ENCODE measurements at places on chromosomes 11 and 22.

DNA sequence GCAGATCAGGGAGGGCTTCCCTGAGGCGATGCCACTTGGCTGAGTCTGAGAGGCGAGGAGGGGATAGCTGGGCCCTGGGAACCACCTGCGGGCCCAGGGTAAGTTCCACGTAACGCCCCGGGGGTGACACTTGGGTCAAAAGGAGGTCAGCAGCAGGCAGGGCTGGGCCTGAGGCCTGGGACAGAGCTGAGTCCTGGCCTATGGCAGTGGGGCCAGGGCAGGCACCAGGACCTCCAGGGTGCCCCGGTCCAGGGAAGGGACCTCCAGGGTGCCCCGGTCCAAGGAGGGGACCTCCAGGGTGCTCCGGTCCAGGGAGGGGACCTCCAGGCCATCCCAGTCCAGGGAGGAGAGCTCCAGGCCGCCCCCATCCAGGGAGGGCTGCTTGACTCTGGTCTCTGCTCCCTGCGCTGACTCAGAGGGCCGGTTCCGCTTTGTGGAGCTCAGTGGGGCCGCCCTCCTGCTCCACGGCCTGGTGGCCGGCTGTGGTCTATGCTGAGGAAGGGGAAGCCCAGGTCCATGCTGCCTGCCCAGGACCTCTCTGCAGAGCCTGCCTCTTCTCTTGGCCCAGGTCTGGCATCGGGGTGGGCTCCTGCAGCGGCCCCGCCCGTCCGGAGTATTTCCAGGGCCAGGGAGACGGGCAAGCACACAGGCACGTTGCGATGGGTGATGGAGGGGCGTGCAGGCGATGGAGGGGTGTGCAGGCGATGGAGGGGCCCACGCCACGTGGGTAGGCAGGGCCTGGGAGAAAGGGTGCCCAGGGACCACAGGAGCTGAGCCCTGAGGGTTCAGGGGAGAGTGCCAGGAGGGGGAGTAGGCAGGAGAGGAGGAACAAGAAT, 19.5 kb upstream of the WNT7B start:
- DNase-seq, result no peak

GRCh38 chr11:72578566-72578965, 95.7 kb downstream of the PDE2A start:
- no peak for DNase-seq

- DNase-seq, result no peak
Observed at GRCh38 chr22:21920341-21921183, 32.1 kb downstream of the PPM1F start.

DNA sequence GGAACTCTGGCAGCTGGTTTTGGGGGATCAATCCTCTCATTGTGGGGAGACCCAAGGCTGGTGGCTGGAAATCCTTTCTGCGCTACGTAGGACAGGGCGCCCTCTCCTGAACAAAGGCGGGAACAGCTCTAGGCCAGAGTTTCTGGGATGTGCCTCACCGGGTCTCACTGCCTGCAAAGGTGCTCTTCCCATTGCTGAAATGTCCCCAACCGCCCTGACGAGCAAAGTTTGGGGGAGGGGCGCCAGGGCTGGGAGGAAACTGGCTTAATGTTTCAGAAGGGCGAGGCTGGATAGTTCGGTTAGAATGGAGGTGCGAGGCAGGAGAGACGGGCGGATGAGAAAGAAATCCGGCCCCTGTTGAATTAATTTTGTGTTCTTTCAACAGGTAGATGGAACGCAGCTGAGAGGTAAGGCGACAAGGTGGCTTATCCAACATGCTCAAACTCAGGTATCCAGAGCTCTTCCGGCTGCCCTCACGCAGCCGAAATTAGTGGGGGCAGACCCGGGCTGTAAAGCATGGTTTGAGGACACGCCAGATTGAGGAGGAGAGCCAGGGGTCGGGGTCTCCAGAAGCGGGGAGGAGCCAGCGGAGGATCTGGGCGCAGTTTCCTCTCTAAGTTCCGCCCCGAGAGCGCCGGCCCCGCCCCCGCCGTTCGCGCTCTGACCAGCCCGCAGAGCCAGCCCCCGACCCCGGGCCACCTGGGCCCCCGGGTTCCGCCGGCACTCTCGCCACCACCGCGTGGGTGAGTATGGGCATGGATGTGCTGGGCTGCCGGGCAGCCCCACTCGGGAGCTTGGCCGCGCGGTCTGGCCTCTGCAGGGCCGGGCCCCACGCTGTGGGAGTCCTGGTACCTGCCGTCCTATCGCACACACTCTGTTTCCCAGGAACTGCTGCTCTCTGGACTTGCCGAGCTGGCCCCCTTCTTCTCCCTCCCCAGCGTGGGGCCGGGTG, at the start of gene PGAP2:
TSS of gene PGAP2 (plus strand) at position 652 of the 952 bp plus-strand sequence. CDS start 2,700 bp downstream, outside the sequence.
- peak; percentile 78 for DNase-seq

DNA sequence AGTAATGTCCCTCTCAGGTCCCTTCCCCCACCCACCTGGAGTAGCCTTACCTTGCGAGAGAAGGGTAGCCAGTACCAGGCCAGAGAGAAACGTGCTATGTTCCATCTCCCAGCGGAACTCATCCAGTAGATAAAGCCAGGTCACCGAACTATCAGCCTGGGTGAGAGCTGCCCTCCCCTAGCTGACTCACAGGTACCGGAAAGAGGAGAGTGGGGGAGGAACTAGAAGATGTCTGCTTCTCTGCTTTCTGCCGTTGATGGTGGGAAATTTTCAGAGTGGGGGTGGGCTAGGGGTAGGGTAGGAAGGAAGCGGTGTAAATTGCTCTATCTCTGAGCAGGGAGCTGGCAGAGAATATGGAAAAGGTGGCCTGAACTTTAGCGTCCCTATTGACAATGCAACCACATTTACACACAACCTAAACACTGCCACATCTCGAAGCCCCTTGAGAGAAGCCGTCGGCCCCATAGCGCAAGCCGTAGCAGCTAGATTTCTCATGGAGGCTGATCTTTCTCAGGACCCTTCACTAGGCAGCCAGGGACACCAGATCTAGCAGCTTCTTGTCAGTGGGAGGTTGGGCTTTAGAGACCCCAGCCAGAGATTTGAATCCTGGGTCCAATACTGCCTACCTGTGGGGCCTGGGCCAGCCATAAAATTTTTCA, at the start of gene CD3D:
TSS of gene CD3D (minus strand) at position 203 of the 659 bp plus-strand sequence. CDS start at position 105, 98 bp downstream.
- DNase-seq, result no peak

- no peak for DNase-seq
Observed at GRCh38 chr11:14323118-14323676, 35.8 kb downstream of the RRAS2 start.

DNA sequence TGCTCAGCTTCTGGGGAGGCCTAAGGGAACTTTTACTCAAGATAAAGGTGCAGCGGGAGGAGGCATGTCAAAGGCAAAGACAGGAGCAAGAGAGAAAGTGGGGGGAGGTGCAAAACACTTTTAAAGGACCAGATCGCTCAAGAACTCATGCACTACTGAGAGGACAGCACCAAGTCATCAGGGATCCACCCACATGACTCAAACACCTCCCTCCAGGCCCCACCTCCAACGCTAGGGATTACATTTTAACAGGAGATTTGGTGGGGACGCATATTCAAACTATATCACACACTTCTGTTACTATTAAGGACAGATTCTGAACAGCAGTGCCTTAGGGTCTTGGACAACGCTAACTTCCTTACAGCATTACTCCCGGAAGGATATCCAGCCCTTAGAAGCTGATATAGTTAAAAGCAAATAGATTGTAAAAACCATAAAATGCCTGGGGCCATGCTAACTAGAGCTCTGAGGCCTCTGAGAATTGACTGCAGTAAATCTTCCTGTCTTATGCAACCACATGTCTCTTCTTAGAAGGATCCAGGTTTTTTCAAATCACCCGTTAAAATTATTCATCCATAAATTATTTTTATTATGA, 16.7 kb upstream of the ZC3H12C start:
- peak; percentile 48 for DNase-seq

GRCh38 chr22:28951530-28951929, 68.2 kb downstream of the ZNRF3 start:
- DNase-seq, result no peak

DNA sequence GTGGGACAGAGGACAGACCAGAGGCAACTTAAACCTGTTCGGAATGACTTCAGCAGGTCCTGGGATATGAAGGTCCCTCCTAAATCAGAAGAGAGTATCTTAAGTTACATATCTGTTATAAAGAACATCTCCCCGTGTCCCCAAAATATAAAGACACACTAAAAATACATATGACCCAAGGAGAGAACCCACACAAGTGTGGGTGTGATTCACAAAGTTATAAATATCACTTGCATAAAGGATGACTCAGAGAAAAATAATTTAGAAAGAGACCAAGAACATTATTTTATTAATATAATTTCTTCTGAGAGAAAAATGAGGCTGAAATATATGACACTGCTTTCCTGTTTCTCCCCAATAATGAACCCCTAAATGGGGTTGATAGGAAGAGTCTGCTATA, 14.2 kb downstream of the OR5B21 start:
- DNase-seq, result no peak

DNA sequence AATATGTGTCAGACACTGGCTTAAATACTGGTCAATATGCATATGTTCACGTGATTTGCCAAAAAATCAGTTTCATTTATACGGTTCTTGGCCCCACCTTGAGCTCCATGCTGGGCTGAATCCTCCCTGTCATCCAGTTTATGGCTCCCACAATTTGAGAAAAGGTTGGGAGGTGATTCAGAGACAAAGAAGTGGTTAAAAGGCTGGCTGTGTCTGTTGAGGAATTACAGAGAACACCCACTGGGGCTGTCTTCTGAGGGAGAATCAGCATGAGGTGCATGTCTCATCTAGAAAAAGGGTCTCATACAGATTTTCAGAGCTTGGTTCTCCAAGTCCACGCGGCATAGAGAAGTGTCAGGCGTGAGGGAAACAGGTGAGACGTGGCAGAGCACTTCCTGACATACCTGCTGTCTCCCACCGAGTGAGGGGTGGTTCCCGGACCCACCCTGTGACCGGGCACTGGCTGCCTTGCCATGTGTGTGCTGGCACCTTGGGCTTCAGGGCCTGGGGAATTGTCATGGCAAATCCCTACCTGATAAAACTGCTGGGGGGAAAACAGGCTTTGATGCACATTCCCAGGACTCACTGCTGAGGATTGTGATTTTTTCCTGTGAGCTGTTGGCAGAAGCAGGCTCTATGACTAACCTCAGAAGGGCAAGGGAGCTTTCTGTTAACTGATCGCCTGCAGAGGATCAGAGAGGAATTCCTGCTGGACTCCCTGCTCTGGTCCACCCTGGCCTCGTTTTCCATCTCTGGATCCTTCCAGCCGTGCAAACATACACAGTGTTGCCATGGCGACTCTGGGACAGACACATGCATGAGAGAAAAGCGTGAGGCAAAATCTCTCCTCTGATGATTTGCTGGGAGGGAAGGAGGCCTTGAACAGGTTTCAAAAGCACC, 223.6 kb downstream of the ADAMTS15 start:
- no peak for DNase-seq

DNA sequence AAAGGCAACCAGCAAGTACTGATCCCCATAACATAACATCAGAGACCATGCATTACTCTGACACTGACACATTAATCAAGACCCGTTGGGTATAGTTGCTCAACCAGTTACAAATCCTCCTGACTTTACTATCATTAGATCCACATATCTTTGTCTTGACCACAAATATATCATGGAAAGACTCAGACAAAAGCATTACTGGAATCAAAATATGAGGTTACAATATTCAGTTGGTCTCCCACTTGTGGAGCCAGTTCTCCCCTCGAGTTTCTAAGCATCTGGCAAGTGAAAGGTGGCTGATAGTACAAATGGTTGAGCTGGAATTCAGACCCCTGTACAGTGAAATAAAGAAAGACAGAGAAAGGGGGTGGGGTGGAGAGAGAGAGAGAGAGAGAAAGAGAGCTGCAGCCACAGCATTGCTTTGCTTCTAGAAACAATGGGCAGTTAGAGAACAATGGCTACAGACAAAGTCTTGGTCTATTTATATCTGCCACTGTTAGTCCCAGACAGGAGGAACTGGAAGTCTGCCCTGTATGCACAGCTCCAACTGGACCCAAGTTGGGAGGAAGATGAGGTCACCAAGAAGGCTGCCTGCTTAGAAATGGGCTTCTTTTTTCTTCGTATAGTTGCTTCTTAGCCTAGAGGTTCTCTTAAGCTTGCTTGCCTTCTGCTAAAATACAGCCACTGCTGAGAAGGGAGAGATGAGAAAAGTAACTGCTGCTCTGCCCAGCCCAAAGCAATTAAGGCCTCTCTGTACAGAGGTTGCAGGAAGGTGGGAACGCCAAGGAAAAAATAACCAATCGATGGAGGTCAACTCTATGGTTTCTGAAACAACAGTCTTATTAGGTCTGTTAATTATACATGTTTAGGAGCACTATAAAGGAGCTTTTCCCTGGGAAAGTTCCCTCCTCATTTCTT, 85.5 kb downstream of the ETS1 start:
- no peak for DNase-seq

DNA sequence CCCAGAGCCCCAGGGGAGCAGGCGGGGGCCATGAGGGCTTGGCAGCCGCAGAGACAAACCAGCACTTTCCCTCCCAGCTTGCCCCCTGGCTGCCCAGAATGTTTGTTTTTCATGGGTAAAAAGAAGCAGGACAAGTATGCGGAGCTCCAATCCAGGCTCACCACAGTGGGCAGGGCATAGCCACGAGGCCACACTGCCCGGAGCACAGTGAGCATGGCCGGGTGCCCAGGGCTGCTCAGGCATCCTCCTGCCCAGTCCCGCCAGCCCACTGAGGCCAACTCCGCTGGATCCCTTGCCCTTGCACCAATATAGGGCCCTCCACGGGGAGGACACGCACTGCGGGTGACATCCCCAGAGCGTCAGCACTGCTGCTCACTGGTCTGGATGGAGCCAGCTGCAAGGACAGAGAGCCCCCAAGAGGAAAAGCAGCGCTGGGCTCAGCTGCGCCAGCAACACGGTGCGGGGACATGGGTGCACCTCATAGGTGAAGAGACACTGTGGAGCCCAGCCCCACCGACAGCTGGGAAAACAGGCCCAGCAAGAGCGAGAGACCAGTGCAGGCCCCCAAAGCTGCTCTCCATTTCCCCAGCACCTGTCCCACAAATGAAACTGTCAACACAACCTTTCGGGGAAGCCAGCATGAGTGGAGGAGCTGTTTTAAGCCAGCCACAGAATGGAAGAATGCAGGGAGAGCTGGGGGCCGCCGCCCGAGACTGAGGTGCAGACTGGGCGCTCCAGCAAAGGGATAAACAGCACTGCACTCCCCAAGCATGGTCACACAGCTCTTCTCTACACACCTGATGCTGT, 24.8 kb downstream of the ARVCF start:
- no peak for DNase-seq

GRCh38 chr11:130218501-130219070, 59.0 kb downstream of the ST14 start:
- no peak for DNase-seq
